Hair follicle dermal papilla cell (primary cell): ENCODE measurements at places on chromosomes 1 and 21. TPM values are rescaled to one million over a fixed set of nuclear protein-coding genes. Genes with fewer than 3 reads are reported as not detected.

SPRR2G gene
- total RNA-seq: not detected in 2 replicates

MPL gene
- 0.65 TPM in 1 of 2 replicates, not detected in the other for total RNA-seq

WLS gene
- 31.0 and 40.7 TPM in 2 replicates for total RNA-seq

PEA15 gene
- total RNA-seq: 240 and 266 TPM in 2 replicates

CLDN17 gene
- total RNA-seq: not detected in 2 replicates
